ENCODE measurements at places on chromosomes 7 and 10. TPM values are rescaled to one million over a fixed set of nuclear protein-coding genes. Genes with fewer than 3 reads are reported as not detected.

DNA sequence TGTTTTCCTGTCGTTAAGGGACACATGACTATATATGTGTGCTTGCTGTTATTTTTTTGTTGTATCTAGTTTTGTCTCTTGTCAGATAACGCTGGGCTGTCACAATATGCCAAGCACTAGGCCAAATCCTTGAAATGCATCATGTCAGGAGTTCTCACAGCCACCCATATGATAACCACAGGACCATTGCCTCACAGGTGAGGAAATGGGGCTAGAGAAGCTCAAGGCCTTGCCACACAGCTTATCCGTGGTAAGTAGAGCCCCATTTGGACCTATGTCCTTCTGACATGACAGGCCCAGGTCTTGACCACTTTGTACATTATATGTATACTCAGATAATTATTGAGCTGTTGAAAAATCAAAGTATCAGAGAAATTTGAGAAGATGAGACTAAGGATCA, 42.0 kb upstream of the TARP start:
- H3K27me3 ChIP-seq: no peaks in the 10 kb centered on the region
- DNase-seq: no peak
- peaks cover 3% of the 10 kb centered on the region for H3K4me1 ChIP-seq
- H3K27ac ChIP-seq: no peak overlapping the region
- H3K4me3 ChIP-seq: no peak overlapping the region
- no peaks in the 10 kb centered on the region for H3K36me3 ChIP-seq

- no peak for DNase-seq
- no peaks in the 10 kb centered on the region for H3K36me3 ChIP-seq
- no peak overlapping the region for H3K4me3 ChIP-seq
Observed at GRCh38 chr10:88004451-88004850, 141.0 kb downstream of the PTEN start.

GRCh38 chr7:48360574-48360973, 189.3 kb downstream of the ABCA13 start:
- H3K27me3 ChIP-seq: no peaks in the 10 kb centered on the region
- H3K27ac ChIP-seq: no peak overlapping the region
- no peaks in the 10 kb centered on the region for H3K4me1 ChIP-seq
- no peaks in the 10 kb centered on the region for H3K36me3 ChIP-seq

DNA sequence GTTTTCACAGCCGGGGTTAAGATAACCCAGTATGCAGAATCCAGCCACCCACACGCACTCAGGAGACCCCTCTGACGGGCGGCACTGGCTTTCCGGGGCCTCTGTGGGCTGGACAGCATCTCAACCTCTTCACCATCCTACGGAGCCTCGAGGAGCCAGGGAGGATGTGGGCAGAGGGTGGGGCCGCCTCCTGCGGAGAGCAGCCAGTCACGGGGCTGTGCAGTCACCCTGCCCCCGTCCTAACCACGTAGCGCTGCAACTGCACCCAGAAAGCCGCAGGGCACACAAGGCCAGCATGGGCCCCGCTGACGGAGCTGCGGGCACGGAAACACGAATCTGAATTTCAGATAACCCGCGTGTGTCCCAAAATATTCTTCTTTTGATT, 270.3 kb downstream of the ELFN1 start:
- no peaks in the 10 kb centered on the region for H3K27me3 ChIP-seq
- peaks cover 6% of the 10 kb centered on the region for H3K36me3 ChIP-seq
- H3K4me3 ChIP-seq: peak overlapping the region; percentile 43
- peaks cover 4% of the 10 kb centered on the region for H3K4me1 ChIP-seq
- H3K27ac ChIP-seq: peak overlapping the region; percentile 77
- peak; percentile 92 for DNase-seq

DNA sequence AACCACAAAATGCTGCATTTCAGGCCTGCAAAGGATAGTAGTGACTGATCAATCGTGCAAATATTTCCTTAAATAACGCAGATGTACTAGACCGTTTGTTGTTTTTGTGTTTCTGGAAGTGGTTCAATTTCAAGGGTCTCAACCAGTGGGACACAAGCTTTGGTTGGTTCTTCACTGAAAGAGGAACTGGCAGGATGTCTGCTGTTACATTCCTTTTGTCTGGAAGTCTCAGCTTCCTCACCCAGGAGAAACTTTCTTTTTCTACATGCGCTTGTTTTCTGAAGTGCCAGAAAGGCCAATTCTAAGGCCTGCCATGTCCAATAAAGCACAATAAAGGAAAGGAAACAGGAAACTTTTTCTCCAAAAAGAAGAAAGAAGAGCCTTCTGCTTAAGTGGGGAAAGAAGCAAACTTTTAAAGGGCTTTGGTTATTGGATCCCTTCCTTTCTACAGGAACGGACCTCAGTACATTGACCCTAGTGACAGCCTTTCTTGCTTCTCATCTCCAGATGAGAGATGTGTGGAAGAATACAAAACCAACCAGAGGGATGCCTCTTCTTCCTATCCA, 4.1 kb downstream of the DKK1 start:
- no peak overlapping the region for H3K27ac ChIP-seq
- no peaks in the 10 kb centered on the region for H3K36me3 ChIP-seq
- peaks cover 15% of the 10 kb centered on the region for H3K4me1 ChIP-seq
- DNase-seq: no peak
- H3K27me3 ChIP-seq: peaks cover 17% of the 10 kb centered on the region

DNA sequence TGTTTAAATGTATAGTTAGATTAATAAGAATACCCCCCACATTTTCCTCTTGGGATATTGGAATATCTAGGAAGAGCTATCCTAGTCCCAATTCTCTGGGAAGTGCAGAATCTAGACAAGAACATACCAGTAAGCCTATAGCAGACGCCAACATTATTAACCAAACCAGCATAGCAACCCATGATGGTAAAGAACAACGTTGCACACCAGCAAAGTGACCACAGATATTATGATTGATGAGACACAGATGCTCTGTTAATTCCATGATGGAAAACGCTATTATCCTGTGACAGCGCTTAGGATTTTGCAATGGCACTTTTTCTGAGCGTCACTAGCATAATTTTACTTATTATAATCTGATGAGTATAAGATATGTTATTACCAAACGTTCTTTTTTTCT, 603.1 kb upstream of the PCDH15 start:
- no peaks in the 10 kb centered on the region for H3K27me3 ChIP-seq
- no peaks in the 10 kb centered on the region for H3K36me3 ChIP-seq
- no peak overlapping the region for H3K27ac ChIP-seq

- no peak overlapping the region for H3K27ac ChIP-seq
- H3K27me3 ChIP-seq: no peaks in the 10 kb centered on the region
- no peaks in the 10 kb centered on the region for H3K4me1 ChIP-seq
Observed at GRCh38 chr7:24857623-24858022, 100.4 kb upstream of the GSDME start.

DNA sequence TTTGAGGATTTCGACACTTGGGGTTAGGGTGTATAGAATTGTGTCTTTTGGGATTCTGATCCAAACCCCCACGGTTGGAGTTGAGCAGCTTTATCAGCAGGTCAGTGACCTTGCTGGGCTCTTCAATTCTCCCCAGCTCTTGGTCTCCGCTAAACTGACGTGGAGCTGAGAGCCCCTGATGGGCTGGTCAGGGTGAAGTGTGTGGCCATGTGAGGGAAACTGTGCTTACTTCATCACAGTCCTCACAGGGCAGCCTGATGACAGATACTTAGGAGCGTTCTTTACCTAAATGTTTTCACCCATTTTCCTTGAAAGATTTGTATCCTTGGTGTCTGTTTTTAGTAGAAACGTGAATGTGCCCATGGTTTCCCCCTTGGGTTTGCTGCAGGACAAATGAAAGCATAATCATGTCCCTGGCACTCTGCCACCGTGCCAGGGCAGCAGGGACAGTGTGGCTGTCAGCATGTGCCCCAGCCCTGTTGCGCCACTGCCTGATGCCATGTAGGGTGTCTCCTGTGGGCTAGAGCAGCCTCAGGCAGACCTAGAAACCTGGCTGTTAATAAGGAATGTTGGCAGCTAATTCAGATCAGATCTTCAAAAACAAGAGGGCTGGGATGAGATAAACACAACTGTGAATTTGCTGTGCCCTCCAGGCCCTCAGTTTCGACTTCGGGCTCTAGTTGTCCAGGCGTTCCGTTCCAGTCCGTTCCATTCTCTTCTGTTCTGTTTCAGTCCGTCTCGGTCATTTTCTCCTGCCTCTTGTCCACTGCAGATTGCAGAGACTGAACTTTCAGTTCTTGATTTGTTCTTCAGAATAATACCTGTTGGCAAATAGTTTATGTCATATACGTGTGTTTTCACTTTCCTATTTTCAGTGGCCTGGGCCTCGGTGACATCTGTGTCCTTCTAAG, 96.8 kb downstream of the TRRAP start:
- no peaks in the 10 kb centered on the region for H3K4me1 ChIP-seq
- no peaks in the 10 kb centered on the region for H3K27me3 ChIP-seq
- H3K36me3 ChIP-seq: peaks cover 100% of the 10 kb centered on the region
- no peak overlapping the region for H3K4me3 ChIP-seq
- no peak for DNase-seq
- H3K27ac ChIP-seq: no peak overlapping the region

DNA sequence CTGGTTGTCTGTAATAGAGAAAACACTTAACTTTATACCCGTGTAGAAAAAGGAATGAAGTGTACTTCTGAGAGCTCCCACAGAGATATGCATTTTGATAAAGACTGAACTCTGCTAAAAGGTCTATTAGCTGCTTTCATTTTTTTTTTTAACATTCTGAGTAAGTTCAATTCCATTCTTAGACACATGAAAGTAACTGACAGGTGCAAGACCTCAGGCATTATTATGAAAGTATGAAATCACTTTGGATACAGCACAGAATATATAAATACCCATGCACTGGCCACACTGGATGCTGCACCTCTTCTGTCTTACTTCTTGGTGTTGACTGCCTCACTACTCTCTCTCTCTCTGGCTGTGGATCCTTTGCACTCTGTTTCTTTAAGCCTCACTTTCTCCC, 46.2 kb downstream of the VWDE start:
- no peak for DNase-seq
- no peaks in the 10 kb centered on the region for H3K36me3 ChIP-seq
- no peak overlapping the region for H3K4me3 ChIP-seq
- H3K27ac ChIP-seq: no peak overlapping the region

- H3K36me3 ChIP-seq: no peaks in the 10 kb centered on the region
- no peak overlapping the region for H3K4me3 ChIP-seq
- no peak for DNase-seq
- H3K4me1 ChIP-seq: no peaks in the 10 kb centered on the region
- no peak overlapping the region for H3K27ac ChIP-seq
- H3K27me3 ChIP-seq: no peaks in the 10 kb centered on the region
Observed at GRCh38 chr7:46572691-46573090, 651.6 kb upstream of the IGFBP3 start.

CLRN3 gene
- not detected for total RNA-seq

UCMA gene
- not detected for total RNA-seq

SH2D4B gene
- 0.43 TPM for total RNA-seq

Measured in upper lobe of right lung (tissue), 1 donor.